Anterior cingulate cortex (tissue), 58 donors: ENCODE measurements at places on chromosomes 11 and 22.

GRCh38 chr11:79150320-79150719, 290.5 kb downstream of the TENM4 start:
- DNase-seq: no peak

DNA sequence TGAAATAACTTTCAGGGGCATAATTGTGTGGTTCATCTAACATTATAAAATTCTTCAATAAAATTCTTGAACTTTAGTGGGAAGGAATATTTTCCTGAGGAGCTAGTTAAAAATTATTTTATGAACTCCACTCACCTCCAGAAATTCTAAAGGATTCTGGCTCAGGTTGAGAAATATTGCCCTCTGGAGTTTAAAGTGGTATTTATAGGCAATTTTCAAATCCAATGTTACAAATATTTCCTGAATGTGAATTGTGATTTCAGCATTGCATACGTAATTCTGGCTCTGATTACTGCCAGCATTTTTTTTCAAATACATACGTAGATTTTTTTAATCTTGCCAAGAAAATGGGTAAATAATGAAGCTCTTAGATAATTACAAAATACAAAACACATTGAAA, 598.2 kb upstream of the ANO3 start:
- no peak for DNase-seq

GRCh38 chr11:35210876-35211546, 72.0 kb downstream of the CD44 start:
- no peak for DNase-seq

DNA sequence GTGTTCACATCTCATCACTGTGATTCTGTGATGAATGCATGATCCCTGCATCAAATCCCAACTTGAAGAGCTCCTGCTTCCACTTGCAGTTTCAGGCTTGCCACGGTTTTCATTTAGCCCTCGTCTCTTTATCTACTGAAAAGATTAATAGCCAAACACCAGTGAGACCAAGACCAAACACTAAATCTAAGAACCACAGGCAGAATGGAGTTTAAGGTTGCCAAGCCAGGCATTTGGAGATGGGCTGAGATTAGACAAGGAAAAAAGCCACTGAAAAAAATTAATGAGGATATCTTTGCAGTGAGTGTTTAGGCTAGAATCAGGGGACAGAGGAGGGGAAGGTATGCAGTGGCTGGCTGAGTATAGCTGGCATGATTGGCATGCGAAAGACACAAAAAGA, 227.2 kb upstream of the BLID start:
- no peak for DNase-seq

DNA sequence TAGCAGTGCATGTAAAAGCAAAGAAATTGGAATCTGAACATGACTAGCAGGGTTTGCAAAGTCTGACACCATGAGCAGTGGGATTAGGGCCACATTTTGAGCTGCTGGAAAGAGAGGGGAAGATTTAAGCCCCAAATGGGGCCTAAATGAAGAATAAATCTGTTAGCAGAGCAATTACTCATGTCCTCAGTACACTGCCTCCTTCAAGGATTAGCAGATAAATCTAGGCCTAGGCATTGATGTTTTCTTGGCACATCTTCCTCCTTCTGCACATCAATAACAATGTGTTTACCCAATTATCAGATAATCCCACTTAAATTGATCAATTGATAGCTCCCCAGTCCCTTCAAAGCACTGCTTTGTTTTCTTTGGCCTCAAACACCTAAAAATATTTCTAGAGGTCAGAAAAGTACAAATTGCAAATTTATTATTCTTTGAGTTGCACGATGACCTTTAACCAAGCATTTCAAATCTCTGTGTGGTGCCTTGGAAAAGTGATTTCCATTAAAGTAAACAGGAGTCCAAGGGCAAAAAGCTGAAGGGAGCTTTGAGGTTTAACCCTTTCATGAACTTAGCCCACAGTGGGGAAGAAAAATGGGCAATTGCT, 514.7 kb upstream of the CHORDC1 start:
- no peak for DNase-seq

GRCh38 chr11:47152126-47152952, 24.3 kb downstream of the ARFGAP2 start:
- DNase-seq: no peak

DNA sequence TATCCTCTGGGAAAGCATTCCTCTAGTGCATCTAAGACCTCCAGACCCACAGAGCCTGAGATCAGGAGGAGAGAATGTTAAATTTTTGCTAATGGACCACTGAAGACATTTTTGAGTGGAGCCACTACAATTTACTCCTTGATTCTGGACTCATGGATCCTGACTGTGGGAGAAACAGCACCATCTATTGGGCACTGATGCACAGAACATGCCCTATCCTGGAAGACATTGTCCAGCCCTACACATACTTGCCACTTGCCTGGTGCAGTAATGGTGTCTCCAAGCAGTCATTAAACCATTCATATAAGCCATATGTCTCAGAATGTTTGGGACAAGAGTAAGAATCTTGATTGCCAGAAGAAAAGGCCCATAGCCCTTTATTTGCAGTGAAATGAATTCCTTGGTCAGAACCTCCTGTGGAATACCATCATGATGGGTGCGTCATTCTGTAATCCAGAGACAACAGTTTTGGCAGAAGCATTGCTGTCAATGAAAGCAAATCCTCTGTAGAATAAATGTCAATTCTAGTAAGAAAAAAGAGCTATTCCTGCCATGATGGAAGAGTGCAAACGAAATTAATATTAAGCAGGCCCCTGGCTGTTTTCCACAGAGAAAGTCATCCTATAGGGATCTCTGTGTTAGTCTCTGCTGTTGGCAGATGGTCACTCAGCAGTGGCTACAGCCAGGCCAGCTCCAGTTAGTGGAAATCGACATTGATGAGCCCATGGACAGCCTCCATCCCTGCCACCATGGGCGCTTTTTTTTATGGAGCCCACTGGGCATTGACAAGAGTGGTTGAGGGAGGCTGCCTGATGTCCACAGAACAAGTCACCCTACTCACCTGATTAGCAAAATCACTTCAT, 43.5 kb downstream of the GGTLC2 start:
- DNase-seq: no peak

DNA sequence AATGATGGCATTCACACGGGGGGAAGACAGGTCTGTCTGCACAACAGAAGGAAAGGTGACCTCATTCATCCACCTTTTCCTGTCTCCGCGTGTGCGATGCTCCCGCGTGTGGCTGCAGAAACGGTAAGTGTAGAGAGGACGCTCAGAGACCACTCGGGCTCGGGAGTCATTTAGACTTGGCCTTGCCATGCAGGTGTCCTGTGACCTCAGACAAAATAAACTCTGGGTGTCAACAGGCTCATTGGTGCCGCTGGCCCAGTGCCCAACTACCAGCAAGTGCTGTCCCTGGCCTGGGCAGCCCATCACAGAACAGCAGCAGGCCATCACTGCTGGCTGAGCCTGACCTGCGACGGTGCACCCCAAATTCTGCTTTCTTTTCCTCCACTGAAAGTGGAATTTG, 48.1 kb upstream of the ARFGAP3 start:
- no peak for DNase-seq

DNA sequence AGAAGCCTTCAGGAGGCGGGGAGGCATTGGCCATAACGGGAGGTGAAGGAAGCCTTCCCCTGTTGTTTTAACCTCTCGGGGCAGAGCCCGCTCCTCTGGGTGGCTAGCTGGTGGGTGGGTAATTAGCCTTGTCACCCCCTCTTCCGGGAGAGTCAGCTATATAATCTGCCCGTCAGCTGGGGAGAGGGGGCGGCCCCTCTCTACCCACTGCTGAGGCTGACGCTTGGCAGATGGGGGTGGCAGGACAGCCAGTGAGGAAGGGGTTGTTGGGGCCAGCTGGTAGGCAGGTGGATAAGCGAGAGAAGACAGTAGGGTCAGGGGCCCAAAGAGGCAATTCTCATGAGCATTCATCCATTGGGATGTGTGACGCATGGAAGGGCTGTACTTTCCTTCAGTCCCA, 33.0 kb upstream of the SYT7 start:
- DNase-seq: no peak

GRCh38 chr22:17980638-17981051, 43.7 kb downstream of the MICAL3 start:
- no peak for DNase-seq

GRCh38 chr11:30172883-30173311, 57.9 kb upstream of the FSHB start:
- no peak for DNase-seq

DNA sequence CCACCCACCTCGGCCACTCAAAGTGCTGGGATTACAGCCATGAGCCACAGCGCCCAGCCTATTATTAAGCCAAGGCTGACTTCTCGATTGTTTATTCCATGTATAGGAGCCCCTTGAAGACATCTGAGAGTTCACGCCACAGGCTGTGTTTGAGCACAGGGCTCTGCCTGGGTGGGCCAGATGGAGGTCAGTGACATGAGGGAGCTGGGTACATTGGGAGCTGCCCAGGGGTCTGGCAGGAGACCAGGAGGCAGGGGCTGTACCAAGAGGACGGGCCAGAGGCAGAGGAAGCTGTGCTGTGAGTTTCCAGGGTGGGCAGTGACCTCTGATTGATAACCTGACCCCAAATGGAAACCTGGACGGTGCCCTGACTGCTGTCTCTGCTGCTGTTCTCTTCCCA, 5.4 kb downstream of the LMF2 start:
- DNase-seq: no peak

DNA sequence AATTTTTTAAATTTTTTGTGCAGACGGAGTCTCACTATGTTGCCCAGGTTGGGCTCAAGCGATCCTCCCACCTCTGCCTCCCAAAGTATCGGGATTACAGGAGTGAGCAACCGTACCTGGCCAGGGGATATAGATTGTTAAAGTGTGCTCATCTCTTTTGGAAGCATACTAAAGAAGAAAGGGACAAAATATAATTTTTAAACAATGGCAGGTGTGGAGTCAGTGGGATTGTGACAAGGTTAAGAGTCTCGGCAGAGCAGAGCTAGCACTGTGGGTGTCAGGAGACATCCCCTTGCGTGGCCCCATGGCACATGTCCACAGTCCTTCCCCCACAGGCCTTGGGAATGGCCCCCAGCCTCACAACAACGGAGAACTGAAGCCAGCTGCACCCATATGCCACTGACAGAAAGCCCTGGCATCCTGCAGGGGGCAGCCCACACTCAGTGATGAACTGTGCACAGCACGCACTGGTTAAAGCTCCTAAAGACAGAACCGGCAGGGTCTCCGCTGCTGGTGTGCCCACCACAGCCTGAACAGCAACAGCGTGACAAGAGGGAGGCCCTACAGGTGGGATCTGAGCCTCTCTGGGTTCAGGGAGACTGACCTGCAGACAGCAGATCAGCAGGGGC, 29.9 kb downstream of the SERPIND1 start:
- no peak for DNase-seq

GRCh38 chr11:1237128-1237580, 14.3 kb downstream of the MUC5B start:
- no peak for DNase-seq

- no peak for DNase-seq
Measured at GRCh38 chr11:95863486-95864140, 60.3 kb downstream of the MTMR2 start.

DNA sequence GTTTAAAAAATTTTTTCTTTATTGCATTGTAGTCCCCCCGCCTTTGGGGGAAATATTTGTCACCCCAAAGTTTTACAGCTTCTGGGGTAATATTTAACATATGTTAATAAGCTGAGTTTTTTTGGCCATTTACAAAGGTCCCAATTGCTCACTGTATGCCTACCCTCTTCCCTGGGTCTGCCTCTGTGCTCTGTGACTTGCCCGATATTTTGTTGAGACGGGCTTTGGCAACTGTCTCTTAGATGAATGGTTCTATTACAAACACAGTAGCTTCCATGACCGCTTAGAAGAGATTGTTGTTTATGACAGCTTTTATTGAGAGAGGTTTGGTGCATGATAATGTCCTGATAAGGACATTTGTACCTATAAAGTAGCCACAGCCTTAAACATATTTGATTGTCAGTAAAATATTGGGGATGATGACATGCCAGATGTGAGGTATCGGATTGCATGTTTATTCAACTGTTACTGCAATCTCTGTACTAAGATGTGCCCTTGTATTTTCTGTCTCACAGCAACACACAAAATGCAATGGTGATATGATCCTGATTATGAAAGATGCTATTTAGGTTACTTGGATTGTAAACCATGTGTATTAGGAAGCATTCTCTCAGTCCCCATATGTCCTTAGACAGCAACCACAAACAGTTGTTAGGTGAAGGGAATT, 103.1 kb downstream of the TEAD1 start:
- DNase-seq: no peak

- no peak for DNase-seq
Measured at GRCh38 chr11:64224151-64224890, 1.7 kb downstream of the TRPT1 start.

GRCh38 chr22:33539202-33539901, 380.9 kb downstream of the LARGE1 start:
- DNase-seq: no peak

- DNase-seq: no peak
Measured at GRCh38 chr22:46576556-46577367, 39.3 kb upstream of the CELSR1 start.

GRCh38 chr11:111527279-111527678, 12.7 kb downstream of the HOATZ start:
- no peak for DNase-seq

GRCh38 chr11:130244848-130245247, 69.9 kb downstream of the ZBTB44 start:
- DNase-seq: no peak

DNA sequence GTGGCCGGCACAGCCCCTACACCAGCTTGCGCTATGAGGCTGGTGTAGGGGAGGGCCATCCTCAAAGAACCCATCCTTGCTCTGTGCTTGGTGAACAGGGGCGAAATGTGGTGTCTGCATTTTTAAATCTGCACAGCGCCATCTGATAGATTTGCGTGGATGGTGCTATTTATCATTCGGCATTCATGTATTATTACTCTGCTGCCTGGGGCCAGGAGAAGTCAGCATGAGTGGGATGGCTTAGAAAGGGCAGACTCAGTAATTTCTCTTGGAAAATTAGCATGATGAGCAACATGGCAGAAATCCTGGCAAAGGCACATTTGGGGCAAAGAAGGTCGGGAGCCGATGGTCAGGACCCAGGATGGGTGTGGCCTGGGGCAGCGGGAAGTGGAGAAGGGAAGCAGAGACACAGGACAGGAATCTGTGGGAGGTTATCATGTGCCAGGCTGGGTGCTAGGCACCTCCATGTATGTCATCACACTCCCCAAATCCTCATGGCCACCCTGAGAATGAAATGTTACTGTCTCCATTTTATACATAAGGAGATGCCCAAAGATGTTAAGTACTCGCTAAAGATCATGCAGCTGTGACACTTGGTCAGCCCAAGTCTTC, 149.0 kb downstream of the CEP164 start:
- DNase-seq: no peak

- no peak for DNase-seq
Measured at GRCh38 chr11:117170210-117170609, 8.3 kb upstream of the SIDT2 start.

GRCh38 chr11:128172046-128172878, 415.1 kb downstream of the ETS1 start:
- DNase-seq: peak; percentile 20

- no peak for DNase-seq
Measured at GRCh38 chr22:29146091-29146560, 59.6 kb upstream of the EMID1 start.
